ENCODE measurements at places on chromosomes 11 and 22. TPM values are rescaled to one million over a fixed set of nuclear protein-coding genes. Genes with fewer than 3 reads are reported as not detected.

DNA sequence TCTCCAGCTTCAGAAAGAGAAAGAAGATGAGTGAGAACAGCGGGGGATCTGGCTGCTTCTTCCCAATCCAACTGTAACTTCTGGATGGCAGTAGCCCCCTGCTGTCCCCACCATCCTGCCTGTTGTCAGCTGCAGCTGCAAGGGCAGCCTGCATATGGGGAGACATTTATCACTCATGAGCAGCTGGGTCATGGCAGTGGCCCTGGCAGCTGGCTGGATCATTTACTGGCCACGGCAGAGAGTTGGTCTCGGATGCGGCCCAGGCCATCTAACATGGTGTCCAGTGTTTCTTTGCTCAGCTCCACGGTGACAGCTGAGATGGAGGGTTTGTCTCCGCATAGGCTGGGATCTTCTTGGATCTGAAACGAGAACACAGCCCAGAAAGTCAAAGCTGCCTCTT lies 14.8 kb downstream of the COMMD9 start:
- ATAC-seq, result no peak

DNA sequence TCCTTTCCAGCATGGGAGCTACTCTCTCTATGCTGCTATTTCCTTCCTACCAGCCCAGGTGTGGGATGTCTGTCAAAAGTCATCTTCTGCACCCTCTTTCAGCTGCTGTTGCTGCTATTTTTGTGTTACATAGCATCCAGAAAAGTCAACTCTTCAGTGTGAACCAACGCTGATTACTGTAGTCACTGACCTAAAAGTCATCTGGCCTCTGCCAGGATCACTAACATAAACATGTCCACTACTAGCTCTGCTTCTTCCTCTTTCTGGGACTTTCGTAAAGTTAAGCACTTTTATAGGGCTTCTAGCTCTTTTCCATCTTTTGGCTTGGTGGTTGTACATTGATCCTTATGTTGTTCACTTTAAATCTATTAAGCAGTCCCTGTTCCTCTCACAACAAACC lies 90.2 kb upstream of the CARD18 start:
- ATAC-seq, result no peak

Gene OR10A5
- 0.53 TPM for total RNA-seq

- no peak for ATAC-seq
Measured at GRCh38 chr11:95641495-95641894, 148.1 kb downstream of the FAM76B start.

GRCh38 chr11:13316528-13316961 lies 39.0 kb downstream of the BMAL1 start:
- ATAC-seq, result no peak

GRCh38 chr11:89433278-89433677 lies 57.9 kb downstream of the NOX4 start:
- ATAC-seq, result no peak

DNA sequence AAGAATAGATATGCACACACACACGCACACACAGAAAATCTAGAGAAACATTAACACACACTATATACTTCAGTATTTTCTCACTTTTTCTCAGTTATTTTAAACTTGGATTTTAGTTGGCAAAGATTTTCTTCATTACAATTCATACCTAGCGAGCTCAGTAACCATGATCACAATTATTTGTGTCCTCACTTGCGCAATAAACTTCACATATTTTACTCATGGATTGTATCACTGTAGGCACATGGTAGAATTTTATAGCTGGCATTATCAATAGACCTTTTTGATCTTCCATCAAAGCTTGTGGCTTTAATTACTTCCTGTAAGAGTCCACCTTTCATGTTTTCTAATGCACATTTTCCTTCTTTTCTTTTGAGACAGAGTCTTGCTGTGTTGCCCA lies 4.8 kb upstream of the XKR3 start:
- ATAC-seq, result no peak

DNA sequence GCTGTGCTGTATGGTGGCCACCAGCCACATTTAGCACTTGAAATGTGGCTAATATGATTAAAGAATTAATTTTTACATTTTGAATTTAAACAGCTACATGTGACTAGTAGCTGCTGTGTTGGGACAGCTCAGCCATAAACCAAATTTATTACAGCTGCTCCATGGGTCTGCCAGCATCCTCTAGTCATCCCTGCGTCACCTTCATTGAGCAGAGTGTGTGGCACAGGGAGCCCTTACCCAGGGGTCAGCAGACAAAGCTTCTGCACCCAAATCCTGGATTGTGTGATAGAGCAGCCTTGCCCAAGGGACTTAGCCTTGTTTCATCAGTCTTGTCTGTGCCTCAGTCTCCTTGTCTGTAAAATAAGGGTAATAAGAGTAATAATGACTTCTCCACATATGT lies 19.4 kb upstream of the ACCSL start:
- ATAC-seq, result no peak

Data from motor neuron (in vitro differentiated cells).